Ureter (tissue), 1 donor: ENCODE measurements at places on chromosomes 4 and X.

- DNase-seq, result no peak
These were observed 234.5 kb downstream of the HNRNPD start for GRCh38 chr4:82139287-82139686.

GRCh38 chrX:8089141-8089540 is 81.9 kb downstream of the VCX2 start:
- DNase-seq, result no peak

DNA sequence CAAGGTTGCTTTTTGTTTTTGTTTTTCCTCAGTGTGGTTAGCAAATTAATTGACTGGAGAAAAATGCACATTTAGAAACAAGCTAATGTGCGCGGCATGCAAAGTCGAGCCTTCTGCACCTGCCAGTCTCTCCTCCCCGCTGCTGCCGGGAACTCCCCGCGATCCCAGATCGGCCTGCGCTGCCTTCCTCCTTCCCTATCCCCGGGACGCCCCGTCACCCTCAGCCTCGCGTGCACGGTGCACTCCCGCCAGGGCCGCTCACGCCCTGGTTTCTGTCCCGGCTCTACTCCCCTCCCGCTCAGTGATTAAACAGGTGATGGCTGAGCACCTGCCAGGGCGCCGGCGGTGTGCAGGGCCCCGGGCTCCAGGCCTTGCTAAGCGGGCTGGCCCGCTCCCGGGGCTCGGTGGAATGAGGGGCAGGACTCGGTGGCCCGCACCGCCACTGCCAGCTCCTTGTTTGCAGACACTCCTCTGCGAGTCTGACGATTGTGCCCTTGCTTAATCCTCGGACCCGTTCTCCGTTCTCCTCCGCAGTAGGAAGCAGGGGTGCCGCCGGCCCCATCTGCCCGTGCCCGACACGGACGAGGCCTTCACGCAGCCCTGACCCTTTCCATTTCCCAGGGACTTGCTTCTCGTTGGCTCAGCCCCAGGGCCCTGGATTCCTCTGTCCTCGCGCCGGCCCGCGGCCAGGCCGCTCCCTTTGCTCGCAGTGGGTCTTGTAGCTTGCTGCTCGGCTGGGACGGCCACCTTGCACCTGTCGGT is 143.4 kb downstream of the TRIML1 start:
- no peak for DNase-seq

DNA sequence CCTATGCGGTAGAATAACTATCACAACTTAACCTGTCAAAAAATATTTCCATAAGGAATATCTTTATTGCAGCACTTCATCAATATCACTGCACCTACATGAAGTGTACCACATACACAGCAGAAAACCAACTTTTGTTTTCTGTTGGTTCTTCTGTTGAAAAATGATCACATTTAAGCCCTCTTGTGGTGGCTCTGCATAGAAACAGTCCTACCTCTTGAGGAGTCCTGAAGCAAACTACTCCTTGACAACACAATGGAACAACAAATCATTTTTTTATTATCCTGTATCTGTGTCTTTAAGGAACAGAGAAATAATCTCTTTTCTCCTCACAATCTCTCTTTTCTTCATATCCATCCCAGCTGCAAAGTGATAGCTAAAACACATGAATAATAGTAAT is 39.8 kb upstream of the ATOH1 start:
- DNase-seq, result no peak

- no peak for DNase-seq
These were observed 39.3 kb downstream of the FAM199X start for GRCh38 chrX:104205548-104205947.

- DNase-seq, result no peak
These were observed 165.0 kb downstream of the FMR1NB start for GRCh38 chrX:148146121-148146520.

DNA sequence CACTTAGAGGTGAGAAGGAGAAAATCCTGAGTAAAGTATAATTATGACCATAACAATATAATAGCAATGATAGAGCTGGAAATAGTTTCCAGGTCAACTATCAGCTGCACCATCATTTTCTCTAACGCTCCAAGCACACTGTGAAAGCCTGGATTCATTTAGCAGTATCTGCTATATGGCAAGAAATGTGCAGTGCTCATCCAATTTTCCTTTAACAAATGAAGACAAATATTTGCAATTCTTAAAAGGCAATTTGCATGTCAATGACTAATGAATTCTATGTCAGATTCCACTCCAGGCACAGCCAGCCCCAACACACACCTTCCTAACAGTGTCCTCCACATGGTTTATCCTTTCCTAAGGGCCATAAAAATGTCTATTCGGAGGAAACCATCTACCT is 12.7 kb downstream of the PRSS12 start:
- DNase-seq, result no peak

DNA sequence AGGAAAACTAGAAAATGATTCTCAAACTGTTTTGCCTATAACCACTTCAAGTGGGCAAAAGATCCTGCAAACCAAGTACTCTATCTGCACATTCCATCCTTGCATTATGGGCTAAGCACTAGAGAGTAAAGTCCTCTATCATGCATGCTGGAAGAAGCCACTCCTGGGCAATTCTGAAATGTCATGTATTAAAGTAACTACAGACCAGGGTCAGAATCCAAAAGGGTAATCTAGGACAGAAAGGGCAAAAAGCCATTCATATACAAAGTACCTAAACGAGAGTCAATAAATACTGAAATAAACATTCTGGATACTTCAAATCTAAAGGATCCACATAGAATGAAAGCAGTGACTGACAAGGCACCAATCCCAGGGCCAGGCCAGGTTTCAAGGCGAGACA is 1.0 kb downstream of the SNX12 start:
- no peak for DNase-seq
